K562 (cell line): ENCODE measurements at places on chromosomes 2 and 18. TPM values are rescaled to one million over a fixed set of nuclear protein-coding genes. Genes with fewer than 3 reads are reported as not detected.

Gene TMEM169
- total RNA-seq = 0.04 and 0.13 TPM in 2 replicates

Gene PLGLB2
- total RNA-seq = not detected in 2 replicates

Gene GKN1
- total RNA-seq = not detected in 2 replicates

Gene CCDC68
- total RNA-seq = 0.74 and 1.3 TPM in 2 replicates

Gene PLEKHH2
- total RNA-seq = 2.1 and 3.1 TPM in 2 replicates

Gene TXNDC2
- 2.0 and 3.8 TPM in 2 replicates for total RNA-seq

Gene FZD7
- total RNA-seq = 1.9 and 2.4 TPM in 2 replicates

Gene BUB1
- total RNA-seq = 88.8 and 93.0 TPM in 2 replicates

Gene DOK6
- total RNA-seq = not detected in 2 replicates

Gene CHRND
- not detected in 2 replicates for total RNA-seq
